T-helper 1 cell treated with Interleukin-12 subunit alpha and Interleukin-12 subunit beta and Interleukin-4 antibody, amounts not matched to agents 30 ng/mL and 1 ng/mL, for 36 hours (primary cell): ENCODE measurements at places on chromosomes 7 and 10. TPM values are rescaled to one million over a fixed set of nuclear protein-coding genes. Genes with fewer than 3 reads are reported as not detected.

The SYT15B gene
- total RNA-seq = 0.17 and 0.39 TPM in 2 replicates

The CASTOR2 gene
- 3.2 TPM in 2 replicates for total RNA-seq

The TCERG1L gene
- 0.07 TPM in 1 of 2 replicates, not detected in the other for total RNA-seq

The OR2A1 gene
- total RNA-seq = not detected in 2 replicates

The ZP3 gene
- 5.5 and 6.6 TPM in 2 replicates for total RNA-seq

The PRR15 gene
- total RNA-seq = not detected in 2 replicates

The RUFY2 gene
- total RNA-seq = 15.0 and 16.1 TPM in 2 replicates

The SMIM30 gene
- total RNA-seq = 21.4 TPM in 2 replicates

The SCART1 gene
- 1.6 TPM in 2 replicates for total RNA-seq

The CYP51A1 gene
- total RNA-seq = 47.2 and 52.7 TPM in 2 replicates

The TMEM273 gene
- 11.1 and 11.2 TPM in 2 replicates for total RNA-seq

The CYP26C1 gene
- total RNA-seq = 0.05 TPM in 1 of 2 replicates, not detected in the other

The COBL gene
- total RNA-seq = not detected in 2 replicates
